ENCODE measurements at places on chromosomes 16 and 17.

DNA sequence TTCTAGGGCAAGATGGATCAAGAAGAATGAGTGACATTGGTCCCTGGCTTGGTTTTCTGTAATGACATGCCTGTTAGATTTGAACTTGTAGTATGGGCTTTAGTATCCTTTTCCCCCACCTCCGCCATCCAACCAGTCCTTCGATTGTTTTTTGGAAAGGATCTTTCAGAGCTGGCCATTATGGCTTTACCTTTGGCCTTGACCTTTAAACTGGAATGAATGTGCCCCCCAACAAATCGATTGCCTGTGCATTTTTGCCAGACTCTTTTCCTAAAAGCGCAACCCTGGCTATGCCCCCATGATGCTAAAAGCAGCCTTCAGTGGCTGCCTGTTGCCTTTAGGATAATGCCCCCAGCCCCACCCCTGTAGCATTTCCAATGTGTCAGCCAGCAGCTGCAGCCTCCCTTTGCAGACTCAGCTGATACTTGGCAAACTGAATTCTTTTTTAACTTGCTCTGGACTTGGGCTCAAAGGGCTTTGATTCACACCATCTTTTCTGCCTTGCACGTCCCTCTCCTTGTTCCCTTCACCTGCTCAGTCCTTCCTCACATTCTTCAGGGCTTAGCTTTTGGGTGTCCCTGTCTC is 4.0 kb downstream of the GPRC5C start:
- DNase-seq, result no peak

GRCh38 chr17:31566247-31566991 is 174.9 kb downstream of the RAB11FIP4 start:
- no peak for DNase-seq

DNA sequence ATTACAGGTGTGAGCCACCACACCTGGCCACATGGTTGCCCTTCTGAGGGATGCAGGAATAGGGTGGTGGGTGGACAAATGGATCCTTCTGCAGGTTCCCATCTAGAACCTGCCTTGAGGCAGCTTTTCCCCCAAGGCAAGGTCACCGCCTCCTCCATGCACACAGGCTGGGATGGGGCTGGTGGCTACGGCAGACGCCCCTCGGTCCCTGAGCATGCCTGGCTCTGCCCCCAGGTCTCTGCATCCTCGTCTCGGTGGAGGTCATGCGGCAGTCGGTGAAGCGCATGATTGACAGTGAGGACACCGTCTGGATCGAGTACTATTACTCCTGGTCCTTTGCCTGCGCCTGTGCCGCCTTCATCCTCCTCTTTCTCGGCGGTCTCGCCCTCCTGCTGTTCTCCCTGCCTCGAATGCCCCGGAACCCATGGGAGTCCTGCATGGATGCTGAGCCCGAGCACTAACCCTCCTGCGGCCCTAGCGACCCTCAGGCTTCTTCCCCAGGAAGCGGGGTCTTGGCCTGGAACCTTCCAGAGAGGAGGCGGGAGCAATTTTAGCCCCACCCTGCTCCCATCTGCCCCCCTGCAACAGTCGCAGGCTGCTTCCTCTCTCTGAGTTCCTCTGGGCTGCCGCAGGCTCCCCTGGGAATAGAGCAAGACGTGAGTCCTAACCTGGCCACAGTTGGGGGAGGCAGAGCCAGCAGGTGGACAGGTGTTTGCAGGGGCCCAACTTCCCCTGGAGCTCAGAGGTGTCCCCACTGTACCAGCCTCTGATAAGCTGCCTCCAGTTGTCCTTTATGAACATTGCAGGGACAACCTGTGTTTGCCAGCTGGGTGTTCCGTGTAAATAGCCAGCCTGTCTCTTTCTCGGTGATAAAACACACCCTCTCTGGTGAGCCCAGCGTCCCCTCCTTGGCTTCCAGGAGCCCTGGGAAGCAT is 11.7 kb downstream of the CACNG1 start:
- no peak for DNase-seq

DNA sequence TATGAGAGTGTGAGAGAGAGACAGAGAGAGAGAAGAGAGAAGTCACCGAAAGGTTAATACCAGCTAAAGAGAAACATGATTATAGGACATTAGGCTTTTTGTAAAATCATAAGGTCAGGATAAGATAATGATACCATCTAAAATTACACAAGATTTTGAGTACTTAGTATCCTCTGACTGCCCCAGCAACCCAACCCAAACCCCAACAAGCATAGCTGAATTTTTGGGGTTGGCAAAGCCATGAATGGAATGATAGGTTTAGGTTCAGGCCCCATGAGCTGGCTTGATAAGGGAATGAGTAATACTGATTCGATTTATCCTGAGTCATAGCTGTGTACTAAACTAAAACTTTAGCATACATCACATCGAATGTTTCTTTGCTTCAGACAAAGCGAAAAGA is 259.5 kb downstream of the IRX3 start:
- no peak for DNase-seq

DNA sequence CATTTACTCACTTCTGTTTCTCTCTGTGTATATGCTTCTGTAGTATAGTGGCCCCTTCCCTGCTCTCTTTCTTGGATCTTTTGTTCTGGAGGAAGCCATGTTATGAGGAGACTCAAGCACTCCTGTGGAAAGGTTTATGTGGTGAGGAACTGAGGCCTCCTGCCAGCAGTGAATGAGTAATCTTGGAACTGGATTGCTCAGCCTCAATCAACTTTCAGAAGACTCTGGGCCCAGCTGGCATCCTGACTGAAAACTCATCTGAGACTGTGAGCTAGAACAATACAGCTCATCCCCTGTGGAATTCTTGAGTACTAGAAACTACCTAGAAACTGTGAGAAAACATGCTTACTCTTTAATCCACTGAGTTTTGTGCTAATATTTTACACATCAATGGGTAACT is 133.1 kb upstream of the ZKSCAN2 start:
- no peak for DNase-seq

DNA sequence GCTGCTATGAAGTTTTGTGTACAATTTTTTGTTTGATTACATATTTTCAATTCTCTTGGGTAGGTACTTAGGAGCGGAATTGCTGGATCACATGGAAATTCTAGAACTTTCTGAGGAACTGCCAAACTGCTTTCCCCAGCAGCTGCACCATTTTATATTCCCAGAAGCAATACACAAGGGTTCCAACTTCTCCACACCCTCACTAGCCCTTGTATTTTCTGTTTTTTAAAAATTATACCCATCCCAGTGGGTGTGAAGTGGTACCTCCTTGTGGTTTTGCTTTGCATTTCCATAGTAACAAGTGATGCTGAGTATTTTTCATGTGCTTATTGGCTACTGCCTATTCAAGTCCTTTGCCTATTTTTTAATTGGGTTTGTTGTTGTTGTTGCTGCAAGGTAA is 20.9 kb downstream of the NACA2 start:
- DNase-seq, result no peak

DNA sequence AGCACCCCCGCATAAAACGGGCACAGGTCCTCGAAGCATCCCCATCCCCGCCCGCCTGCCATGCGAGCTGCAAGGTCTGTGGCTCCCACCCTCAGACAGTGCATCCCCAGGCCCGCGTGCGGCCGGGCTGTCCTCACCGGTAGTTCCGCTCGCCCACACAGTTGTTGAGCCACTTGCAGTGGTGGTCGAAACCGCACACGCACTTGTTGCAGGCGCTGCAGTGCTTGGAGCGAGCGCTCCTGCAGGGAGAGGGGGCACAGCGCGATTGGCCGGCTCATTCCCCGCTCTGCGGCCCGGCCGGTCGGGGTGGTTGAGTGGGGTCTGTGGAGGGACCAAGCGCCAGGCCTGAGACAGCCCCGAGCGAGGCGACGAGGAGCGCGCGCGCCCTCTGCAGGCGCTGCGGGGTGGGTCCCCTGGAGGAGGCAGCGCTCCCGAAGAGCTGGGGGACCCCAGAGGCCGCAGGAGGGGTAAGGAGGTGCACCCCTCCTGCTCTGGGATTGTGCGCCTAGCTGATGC is 6.0 kb upstream of the TPPP3 start:
- peak; percentile 55 for DNase-seq

- DNase-seq, result no peak
Measured at GRCh38 chr16:54268766-54269165, 17.8 kb downstream of the IRX3 start.

GRCh38 chr17:80396157-80397033 is 18.6 kb upstream of the ENDOV start:
- DNase-seq, result no peak

- DNase-seq, result no peak
Measured at GRCh38 chr17:81404558-81405165, 9.4 kb downstream of the BAHCC1 start.

GRCh38 chr17:47898241-47898640 is 2.2 kb downstream of the SP2 start:
- DNase-seq, result no peak

DNA sequence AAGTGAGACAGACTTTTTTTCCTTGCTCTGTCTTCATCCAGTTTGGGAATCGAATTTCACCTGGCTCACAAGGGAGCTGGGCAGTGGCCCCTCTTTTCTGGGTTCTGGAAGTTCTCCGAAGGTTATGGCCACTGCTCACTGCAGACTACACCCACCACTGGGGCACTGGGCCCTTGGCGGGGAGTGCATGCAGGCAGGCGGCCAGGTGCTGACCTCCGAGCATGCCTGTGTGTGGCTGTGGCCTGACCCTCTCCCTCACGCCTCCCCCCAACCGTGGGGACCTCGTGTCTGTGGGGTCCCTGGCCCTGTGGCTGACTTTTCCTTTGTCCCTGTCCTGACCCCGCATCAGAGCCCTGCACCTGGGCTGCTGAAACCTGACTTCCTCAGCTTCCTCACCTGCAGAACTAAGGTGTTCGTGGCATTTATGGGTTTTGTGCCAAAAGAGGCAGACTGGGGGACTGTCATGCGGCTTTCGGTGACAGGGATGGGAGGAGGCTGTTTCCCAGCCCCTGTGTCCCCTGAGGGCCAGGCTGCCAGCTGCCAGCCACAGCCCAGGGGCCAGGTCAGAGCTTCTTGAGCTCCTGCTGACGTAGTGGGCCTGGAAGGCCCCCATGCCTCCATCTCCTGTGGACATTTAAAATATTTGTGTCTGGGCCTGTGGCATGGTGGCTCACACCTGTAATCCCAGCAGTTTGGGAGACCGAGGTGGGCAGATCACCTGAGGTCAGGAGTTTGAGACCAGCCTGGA is 21.4 kb downstream of the ASPSCR1 start:
- no peak for DNase-seq

DNA sequence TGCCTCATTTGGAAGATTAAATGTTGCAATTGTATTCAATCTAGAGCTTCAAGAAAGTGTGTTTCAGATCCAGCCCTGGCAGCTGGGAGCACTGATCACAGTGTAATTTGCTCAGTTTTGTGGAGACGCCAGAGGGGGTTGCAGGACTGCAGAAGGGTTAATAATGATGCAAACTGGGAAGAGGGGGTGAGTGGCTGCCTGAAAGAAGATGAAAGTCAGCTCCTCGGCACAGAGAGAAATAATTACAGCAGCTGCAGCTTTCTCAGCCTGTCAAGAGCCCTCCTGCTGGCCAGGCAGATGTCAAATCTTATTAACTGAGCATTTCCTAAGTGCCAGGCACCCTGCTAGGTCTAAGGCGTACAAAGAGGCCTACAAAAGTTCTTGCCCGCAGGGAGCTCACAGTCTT is 97.7 kb downstream of the ZNF18 start:
- no peak for DNase-seq
